ENCODE measurements at places on chromosomes 13 and 19. TPM values are rescaled to one million over a fixed set of nuclear protein-coding genes. Genes with fewer than 3 reads are reported as not detected.

DNA sequence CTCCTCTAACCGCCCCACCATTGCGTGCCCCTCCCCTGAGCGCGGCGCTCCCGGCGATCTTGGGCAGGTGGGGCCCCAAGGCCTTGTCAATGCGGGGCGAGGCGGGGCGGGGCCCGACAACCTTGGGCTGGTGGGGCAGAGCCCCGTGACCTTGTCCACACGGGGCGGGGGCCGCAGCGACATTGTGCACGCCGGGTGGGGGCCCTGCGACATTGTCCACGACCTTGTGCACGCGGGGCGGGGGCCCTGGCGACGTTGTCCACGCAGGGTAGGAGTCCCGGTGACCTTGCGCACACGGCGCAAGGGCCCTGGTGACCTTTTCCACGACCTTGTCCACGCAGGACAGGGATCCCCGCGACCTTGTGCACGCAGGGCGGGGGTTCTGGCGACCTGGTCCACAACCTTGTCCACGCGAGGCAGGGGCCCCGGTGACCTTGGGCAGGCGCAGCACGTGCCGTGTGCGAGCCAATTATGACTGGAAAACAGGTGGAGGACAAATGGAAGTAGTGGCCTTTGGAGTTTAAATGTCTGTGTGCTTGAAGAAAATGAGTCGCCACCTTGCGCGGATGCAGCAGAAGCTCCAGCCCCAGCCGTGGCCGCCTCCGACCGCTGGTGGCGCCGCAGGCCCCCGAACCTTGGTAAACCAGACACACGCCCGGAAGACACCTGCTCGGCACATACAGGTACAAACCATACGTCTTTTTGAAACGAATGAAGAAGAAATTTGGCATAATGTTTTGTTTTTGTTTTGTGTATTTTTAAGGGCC is 62.6 kb downstream of the LATS2 start:
- DNase-seq = no peak

GRCh38 chr13:102972191-102972590 is 94.0 kb downstream of the SLC10A2 start:
- DNase-seq = no peak

DNA sequence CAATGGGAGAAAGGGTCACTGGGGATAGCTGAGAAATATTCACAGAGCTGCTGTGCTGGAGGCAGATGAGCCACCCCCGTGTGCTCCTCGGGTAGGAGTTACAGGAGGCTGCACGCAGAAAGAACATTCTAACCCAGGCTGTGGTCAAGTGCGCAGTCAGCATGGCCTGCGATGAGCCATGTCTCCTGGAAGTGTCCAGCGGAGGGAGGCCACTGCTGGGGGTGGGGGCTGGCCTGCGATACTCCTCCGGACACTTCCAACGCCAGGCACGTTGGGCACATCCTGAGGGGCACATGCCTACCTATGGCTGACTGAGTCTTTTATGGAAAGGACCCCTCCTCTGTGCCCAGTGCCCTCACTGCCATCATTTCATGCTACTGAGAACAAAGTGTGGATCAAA is 55.9 kb downstream of the RAB20 start:
- no peak for DNase-seq

DNA sequence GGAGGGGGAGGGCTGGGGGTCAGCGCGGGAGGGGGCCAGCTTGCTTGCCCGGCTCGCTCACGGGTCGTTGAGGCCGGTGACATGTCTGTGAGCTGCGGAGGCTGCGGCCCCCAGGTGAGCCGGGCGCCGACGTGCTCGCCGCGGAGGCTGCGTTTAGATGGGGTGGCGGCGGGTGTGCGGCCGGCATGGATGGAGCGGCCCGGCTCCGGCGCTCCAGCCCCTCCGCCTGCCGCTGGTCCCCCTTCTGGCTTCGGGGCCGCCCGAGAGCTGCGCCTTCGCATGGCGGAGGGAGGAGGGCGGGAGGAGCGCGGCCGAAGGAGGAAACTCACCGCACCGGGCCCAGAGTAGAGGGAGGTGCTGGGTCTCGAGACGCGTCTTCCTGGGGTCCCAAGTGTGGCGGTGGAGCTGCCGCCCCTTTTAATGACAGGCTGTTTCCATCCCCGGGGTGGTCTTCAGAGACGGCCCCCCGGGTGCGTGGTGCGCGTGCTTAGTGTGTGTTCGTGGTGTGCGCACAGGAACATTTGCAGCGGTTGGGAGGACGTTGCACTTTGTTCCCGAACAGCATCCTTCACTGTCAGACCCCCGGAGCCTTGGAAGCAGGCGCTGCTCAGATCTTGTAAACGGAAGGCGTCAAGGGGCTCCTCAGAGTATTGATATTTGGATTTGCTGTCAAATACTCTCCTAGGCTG is at the start of gene AKAP11:
TSS of gene AKAP11 (plus strand) at position 38 of the 689 bp plus-strand sequence. CDS start 14,197 bp downstream, outside the sequence.
- DNase-seq = peak; percentile 61

GRCh38 chr13:31864307-31864706 is 125.0 kb downstream of the RXFP2 start:
- DNase-seq = no peak

- no peak for DNase-seq
These were observed 1.9 kb downstream of the IRF2BP1 start for GRCh38 chr19:45883881-45884681.

GRCh38 chr13:37448153-37448552 is 150.4 kb downstream of the POSTN start:
- no peak for DNase-seq

GRCh38 chr13:93345024-93345423 is 118.4 kb downstream of the GPC6 start:
- no peak for DNase-seq

DNA sequence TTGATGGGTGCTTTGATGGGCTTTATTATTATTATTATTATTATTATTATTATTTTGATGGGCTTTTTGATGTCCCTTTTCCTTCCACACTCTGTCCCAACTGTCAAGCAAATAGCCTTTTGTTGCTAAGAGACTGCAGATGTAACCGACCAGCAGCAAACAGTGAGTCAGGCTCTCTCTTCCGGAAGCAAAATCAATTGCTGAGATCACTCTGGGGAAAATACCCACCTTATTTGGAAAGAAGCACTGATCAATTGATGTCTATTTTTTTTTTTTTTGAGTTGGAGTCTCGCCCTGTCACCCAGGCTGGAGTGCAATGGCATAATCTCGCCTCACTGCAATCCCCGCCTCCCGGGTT is 2.9 kb downstream of the LDLR start:
- DNase-seq = no peak

GRCh38 chr13:66440938-66441337 is 789.2 kb downstream of the PCDH9 start:
- DNase-seq = no peak

DNA sequence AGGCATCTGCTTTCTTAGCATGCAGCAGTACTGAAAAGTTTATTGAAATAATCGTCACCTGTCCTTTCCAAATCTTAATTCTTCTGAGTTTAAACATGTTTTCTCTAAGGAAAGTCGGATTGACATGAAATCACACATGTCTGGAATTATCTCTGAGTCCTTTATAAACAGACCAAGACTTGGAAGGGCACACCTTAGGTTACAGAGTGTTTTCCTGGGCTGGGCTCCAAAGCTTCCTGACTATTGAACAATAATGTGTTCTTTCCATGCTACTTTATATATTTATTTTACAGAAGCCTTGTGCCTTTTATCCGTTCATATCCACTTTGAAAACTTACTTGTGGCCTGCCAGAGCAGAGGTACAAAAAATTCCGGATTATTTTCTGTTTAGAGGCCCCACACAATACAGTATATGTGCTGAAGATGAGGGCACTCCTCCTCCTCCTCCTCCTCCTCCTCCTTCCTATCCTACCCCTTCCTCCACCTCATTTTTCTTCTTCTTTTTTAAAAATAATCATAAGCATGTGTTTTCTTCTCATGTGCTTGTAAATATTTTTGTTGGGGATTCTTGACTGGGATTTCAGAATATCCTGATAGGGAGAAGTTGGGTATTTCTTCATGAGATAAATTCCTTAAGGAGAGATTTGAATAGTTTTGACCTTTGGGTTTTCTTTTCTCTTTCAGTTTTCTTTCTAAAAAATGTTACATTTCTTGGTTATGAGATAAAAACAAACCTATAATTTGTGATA is 52.3 kb downstream of the LRCH1 start:
- no peak for DNase-seq

- no peak for DNase-seq
These were observed 527.6 kb downstream of the LMO7 start for GRCh38 chr13:76163761-76164160.

DNA sequence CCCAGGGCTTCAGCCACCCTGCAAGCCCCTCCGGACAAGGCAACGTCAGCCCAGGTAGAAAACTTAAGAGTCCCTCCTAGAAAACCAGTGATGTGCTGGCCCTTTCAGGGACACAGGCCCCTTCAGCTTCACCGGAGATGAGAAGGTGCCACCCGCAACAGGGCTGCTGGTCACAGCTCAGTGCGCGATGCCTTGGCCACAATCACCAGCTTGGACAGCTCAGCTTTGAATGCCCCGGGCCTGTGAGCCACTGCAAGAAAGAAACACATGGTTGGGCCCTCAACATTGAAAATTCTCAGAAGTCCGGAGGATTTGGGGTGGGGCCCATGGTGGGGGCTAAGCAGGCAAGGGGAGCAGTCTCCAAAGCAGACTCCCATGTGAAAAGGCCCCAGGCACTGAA is 12.3 kb downstream of the MYDGF start:
- no peak for DNase-seq

GRCh38 chr19:16605115-16605514 is 22.9 kb downstream of the MED26 start:
- no peak for DNase-seq

- DNase-seq = no peak
These were observed 72.3 kb upstream of the RFC3 start for GRCh38 chr13:33745370-33746324.

- no peak for DNase-seq
These were observed 56.5 kb downstream of the CDK8 start for GRCh38 chr13:26310470-26310869.

DNA sequence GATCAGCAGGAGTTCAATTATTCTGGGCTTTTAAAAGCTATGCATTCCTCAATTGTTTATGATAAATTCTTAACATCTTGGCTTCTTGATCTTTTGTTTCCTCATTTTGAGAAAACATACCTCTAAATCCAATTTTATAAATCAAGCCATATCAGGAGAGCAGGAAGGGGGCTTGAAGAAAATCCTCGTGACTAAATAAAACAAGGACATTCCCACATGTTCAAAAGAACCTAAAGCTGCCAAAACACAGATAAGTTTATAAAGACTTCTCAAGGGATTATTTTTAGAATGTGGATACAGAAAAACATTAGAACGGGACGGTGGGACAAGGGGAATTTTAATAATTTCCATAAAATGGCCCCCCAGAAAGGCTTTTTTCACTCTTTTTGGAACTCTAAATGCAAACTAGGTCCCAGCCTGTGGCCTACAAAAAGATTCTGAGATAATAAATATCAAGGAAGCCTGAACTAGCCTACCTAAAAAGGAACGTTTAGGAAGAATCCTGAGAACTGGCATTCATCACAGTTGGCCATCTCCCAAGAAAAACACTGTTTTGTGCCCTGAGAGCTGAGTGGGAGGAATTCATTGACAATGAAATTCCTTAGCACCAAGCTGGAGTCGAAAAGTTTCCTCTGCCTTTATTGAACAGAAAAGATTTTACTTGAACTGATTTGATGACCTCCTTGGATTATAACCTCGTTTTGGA is 30.1 kb downstream of the ZAR1L start:
- DNase-seq = no peak

GRCh38 chr19:14113762-14114414 is 3.7 kb downstream of the PRKACA start:
- no peak for DNase-seq

GRCh38 chr19:40229926-40230417 is 3.5 kb upstream of the CCNP start:
- DNase-seq = no peak

- no peak for DNase-seq
These were observed 47.7 kb upstream of the USPL1 start for GRCh38 chr13:30569901-30570576.

DNA sequence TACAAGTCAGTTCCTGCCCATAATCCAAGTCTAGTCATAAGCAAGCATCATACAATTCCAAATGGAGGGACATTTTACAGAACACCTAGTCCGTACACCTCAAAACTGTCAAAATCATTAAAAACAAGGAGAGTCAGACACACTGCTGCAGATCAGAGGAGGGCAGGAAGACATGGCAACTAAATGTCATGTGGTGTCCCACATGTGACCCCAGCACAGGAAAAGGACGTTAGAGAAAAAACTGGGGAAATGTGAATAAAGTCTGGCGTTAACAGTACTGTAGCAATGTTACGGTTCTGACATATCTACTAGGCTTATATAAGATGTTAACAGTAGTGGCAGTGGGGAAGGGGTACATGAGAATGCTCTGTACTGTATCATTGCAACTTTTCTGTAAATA is 2.3 kb downstream of the ZSCAN5A start:
- DNase-seq = no peak

DNA sequence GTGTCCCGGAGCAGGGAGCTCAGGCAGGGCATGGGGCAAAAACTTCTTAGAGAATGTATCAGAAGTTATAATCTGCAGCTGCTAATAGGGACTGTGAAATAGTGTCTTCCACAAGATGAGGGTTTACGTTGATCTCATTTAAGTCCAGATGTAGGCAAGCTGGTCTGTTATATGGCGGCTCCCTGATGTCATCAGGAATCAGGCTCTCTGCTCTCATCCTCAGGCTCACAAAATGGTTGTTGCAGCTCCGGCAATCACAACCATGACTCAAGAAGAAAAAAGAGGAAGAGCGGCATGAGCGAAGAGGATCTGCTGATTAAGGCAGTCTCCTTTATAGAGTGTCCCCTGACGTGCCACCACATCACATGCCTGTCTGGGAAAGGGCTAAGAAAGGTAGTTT is 191.3 kb downstream of the KLF5 start:
- DNase-seq = no peak

DNA sequence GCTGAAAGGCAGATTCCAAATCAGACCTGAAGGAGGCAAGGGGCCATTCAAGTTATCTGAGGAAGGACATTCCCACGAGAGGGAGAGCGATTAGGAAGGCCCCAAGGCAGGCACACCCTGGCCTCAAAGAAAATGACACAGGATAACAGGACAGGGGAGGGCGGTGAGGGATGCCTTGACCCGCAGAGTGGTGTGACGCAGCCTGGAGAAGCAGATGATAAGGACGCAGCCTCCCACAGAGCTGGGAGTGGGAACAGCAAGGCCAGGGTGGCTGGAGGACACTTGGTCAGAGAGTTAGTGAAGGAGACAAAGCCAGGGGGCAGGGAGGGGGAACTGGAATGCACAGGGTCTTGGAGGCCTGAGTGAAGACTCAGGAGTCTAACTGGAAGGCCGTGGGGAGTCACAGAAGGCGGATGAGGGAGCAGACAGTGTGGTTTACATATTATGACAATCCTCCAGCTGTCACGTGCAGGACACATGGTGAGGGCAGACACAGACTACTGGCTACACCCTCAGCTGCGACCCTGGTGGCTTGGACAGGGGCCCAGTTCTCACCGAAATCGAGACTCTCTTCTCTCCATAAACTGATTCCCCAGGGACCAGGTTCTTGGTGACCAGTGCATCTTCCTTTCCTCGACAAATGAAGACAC is 5.8 kb upstream of the DYRK1B start:
- DNase-seq = no peak

Gene AMH
- 5.6 TPM for total RNA-seq

Gene CEACAM21
- 74.1 TPM for total RNA-seq

Gene PLK5
- 1.1 TPM for total RNA-seq

Gene TPRX2
- not detected for total RNA-seq

Gene CDC37
- 386 TPM for total RNA-seq

Gene FCHO1
- 2.7 TPM for total RNA-seq

Gene ZNF112
- 12.3 TPM for total RNA-seq

Gene TMEM161A
- 25.1 TPM for total RNA-seq

Gene OR10H4
- not detected for total RNA-seq

Gene ERCC2
- 44.2 TPM for total RNA-seq

Gene ZSCAN1
- not detected for total RNA-seq

Gene CYP2S1
- total RNA-seq = 17.5 TPM

Gene CYP2A6
- total RNA-seq = not detected

Gene ANKRD10
- total RNA-seq = 160 TPM

Gene LGI4
- 0.10 TPM for total RNA-seq
